ENCODE measurements at places on chromosomes 2 and 18.
A peak's percentile ranks its signal among the peaks of the same experiment; 100 is the strongest.

GRCh38 chr18:79974025-79974654 lies 9.7 kb downstream of the HSBP1L1 start:
- no peak for DNase-seq

GRCh38 chr2:66641685-66642084 lies 206.8 kb downstream of the MEIS1 start:
- DNase-seq: no peak

- DNase-seq: no peak
Measured at GRCh38 chr2:224008702-224009261, 30.3 kb downstream of the SERPINE2 start.

DNA sequence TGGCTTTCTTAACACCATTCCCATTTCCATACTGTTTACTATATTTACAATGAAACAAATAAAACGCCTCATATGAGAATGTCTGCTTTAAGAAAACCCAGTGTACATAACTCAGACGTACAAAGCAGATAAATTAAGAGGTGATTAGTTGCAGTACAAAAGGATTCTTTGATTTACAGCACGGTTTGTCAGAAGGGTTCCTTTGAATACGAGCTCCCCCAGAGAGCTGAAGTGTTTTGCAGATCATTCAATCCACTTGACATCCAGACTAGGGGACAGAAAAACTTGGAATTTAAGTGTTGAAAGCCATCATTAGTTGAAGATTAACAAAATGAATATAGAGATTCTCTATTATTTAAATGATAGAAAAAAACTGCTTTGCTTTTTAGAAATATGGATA lies 72.5 kb downstream of the RAPGEF4 start:
- no peak for DNase-seq

- DNase-seq: no peak
Measured at GRCh38 chr2:207008105-207008990, 69.0 kb downstream of the CPO start.

DNA sequence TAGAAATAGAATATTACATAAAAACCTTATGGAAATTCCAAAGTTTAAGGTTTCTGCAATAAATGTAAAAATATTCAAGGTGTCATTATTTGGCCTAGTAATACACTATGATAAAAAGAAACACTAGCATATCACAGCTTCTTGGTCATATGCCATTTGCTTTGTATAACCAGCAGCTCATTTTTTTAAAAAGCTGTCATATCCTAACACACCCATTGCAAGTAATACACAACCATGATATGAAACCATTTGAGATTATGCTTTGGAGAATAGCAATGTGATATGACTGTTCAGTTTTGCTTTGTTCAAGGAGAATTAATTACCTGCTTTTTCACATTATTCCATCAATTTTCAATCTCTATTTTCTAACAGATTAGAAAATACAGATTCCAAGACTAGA lies 149.0 kb downstream of the IKZF2 start:
- DNase-seq: no peak

GRCh38 chr2:66268756-66269155 lies 166.2 kb upstream of the MEIS1 start:
- no peak for DNase-seq

DNA sequence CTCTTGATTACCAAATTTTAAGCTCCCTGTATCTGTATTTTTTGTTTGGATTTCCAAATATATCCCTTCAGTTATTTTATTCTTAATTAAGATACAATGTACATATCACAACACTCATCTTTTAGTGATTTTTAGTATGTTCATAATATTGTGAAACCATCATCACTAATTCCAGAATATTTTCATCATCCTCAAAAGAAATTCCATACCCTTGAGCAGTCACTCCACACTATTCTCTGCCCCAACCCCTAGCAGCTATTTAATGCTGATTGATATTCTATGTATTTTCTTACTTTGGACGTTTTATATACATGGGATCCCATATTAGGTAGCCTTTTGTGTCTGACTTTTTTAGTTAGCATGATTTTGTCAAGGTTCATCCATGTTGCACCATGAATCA lies 127.4 kb upstream of the SLC8A1 start:
- no peak for DNase-seq

- DNase-seq: no peak
Measured at GRCh38 chr18:69897397-69898108, 50.1 kb downstream of the CD226 start.

DNA sequence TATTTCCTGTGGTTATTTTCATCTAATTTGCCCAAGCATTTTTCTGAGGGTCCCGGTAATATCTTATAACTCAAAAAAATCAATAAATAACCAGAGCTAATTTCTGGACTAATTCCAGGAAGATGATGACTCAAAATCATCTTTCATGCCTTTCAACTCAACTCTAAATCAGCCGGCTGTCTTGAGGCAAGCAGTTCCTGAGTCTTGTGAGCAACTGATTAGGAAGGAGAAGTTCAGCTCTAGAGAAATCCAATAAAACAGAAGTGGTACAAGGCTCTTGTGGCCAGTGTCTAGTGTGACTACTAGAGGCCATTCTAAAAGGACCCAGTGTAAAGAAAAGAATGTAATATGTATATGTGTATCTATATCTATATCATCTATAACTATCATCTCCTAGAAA lies 890.4 kb downstream of the TRIB2 start:
- no peak for DNase-seq

GRCh38 chr2:60707750-60708371 lies 48.2 kb upstream of the PAPOLG start:
- peak; percentile 38 for DNase-seq

GRCh38 chr2:21658907-21659477 lies 535.2 kb downstream of the TDRD15 start:
- DNase-seq: no peak

- peak; percentile 68 for DNase-seq
Measured at GRCh38 chr18:28411806-28412205, 234.9 kb upstream of the CDH2 start.

GRCh38 chr2:161230959-161231358 lies 70.7 kb downstream of the TANK start:
- DNase-seq: no peak

DNA sequence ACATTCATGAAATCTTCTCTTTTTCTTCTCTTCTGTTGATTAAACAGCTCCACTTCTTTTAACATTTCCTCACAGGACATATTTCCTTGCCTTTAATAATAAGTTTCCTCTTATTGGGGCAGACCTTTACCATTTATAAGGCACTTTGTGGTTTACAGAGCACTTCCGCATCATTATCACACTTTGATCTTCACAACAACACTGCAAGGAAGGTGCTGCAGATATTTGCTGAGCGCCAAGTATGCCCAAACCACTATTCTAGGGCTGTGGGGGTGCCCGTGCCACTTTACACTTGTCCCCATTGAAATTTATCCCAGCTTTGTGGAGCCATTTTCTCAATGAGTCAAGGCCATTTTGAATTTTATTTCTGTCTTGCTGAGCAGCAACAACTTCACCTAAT lies 246.6 kb downstream of the SS18 start:
- no peak for DNase-seq

GRCh38 chr2:10012963-10013461 lies 30.3 kb upstream of the KLF11 start:
- DNase-seq: no peak

GRCh38 chr2:64500549-64500948 lies 23.6 kb upstream of the AFTPH start:
- no peak for DNase-seq

DNA sequence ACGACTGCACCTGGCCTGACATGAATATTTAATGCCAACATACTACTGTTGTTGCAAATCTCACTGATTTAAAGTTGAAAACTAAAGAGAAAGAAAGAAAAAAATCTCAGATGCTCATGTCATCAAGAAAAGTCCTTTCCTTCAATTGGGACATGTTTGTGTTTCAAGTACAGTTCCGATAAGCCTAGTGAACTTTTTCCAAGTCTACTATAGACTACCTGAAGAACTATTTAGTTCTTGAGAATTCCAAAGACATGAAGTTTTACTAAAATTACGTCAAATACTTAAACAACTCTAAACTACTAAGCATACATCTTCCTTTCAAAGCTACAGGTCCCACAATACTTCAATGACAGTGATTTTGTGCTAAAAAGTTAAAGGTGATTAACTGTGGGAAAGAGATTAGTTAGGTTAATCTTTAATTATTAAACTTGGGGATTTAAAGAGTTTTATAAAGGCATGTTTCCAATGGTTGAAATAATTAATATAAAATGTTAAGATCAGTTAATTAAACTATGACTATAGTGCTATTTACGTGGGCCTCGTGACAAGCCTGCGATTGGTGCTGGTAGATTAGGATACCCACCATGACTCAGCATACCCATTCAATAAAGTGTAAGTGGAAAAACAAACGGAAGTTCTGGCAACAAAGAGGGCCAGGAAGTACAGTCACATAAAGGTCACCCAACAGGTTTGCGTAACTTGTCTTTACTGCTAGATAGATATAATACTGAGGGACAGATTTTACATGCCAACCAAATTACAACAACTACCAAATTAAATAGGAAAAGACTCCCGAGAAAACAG lies 55.5 kb downstream of the SEPTIN10 start:
- peak; percentile 30 for DNase-seq

DNA sequence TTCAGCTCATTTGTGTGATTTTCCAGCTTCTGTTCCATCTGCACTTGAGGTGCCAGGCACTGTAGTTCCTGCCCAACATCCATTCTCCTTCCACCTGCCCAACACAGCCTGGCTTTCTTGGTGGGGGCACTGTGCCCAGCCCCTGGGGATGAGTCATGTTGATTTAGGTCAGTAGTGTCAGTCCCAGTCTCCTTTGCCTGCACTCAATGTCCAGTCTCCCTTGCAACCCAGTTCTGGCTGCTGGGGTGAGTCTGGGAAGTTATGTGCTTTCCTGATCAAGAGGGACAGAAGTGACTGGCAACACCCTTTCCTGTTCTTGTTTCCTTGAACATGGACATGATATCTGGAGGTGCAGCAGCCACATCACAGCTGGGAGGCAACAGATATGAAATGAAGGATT lies 1.5 kb upstream of the ASB18 start:
- no peak for DNase-seq

DNA sequence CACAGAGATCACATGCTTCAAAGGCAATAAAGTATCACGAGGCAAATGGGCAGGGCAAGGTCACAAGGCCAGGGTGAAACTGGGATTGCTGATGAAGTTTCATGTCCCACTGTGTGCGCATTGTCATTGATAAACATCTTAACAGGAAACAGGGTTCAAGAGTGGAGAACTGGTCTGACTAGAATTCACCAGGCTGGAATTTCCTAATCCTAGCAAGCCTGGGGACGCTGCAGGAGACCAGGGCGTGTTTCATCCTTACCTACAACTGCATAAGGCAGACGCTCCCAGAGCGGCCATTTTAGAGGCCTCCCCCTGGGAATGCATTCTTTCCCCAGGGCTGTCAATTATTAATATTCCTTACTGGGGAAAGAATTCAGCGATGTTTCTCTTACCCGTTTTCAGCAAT lies 33.2 kb downstream of the PTPN4 start:
- no peak for DNase-seq

DNA sequence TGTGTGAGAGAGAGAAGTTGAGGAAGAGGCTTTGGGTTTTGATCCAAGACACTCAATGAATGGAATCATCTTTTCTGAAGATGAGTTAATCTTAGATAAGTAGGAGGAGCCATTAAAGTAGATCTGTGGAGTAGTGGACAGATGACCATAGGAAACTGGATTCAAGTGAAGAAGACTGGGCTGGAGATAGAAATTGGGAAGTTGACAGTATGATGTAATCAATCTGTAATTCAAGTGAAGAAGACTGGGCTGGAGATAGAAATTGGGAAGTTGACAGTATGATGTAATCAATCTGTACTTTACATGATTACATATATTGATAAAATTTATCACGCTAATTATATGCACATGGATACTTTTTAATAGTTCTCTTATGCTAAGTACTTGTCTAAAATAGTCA lies 92.8 kb downstream of the PHLPP1 start:
- DNase-seq: no peak

DNA sequence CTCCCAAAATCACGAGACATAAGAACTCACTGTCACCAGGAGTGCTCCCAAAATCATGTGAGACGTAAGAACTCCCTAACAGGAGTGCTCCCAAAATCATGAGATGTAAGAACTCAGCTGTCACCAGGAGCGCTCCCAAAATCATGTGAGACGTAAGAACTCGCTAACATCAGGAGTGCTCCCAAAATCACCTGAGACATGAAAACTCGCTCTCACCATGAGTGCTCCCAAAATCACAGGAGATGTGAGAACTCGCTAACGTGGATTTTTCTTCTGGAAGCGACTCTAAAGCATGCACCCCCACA lies 53.1 kb downstream of the CTDP1 start:
- DNase-seq: no peak
